ENCODE measurements at places on chromosomes 13 and 19. TPM values are rescaled to one million over a fixed set of nuclear protein-coding genes. Genes with fewer than 3 reads are reported as not detected.

- DNase-seq: no peak
Observed at GRCh38 chr19:30001301-30001700, 59.3 kb downstream of the URI1 start.

GRCh38 chr19:38133319-38133718 lies 90.7 kb downstream of the DPF1 start:
- no peak for DNase-seq

The RXFP2 gene
- total RNA-seq: not detected

The CEACAM5 gene
- not detected for total RNA-seq

The SMIM24 gene
- total RNA-seq: 0.56 TPM

The TMC4 gene
- not detected for total RNA-seq

Data from CD8-positive, alpha-beta T cell (primary cell).